SJSA1 (cell line): ENCODE measurements at places on chromosomes 5 and 9.

DNA sequence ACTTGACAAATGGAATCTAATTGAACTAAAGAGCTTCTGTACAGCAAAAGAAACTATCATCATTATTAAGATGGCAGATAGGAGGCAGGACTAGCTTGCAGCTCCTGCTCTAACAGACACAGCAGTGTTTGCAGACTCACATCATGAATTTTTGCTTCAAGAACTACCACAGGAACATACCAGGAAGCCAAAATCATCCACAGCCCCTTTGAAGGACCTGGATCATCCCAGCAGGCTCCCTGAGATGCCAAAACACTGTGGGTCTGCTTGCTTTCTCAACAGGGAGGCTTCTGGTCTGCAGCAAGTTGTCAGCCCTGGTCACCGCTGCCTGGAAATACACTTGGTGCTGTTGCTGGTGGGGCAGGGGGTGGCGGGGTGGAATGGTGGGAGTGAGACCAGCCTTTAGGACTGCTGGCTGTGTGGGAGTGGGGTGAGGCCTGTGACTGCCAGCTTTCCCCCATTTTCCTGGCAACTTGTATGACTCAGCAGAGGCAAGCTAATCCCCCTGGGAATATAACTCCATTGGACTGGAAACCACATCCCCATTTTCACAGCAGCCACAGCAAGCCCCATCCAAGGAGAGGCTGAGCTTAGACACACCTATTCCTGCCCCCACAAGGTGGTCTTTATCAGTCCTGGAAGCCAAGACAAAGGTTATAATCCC lies 533.8 kb upstream of the CYLC2 start:
- no peak for DNase-seq

GRCh38 chr5:58394339-58394738 lies 65.5 kb downstream of the PLK2 start:
- no peak for DNase-seq

GRCh38 chr5:7754490-7754889 lies 96.4 kb downstream of the CFAP90 start:
- DNase-seq, result no peak

DNA sequence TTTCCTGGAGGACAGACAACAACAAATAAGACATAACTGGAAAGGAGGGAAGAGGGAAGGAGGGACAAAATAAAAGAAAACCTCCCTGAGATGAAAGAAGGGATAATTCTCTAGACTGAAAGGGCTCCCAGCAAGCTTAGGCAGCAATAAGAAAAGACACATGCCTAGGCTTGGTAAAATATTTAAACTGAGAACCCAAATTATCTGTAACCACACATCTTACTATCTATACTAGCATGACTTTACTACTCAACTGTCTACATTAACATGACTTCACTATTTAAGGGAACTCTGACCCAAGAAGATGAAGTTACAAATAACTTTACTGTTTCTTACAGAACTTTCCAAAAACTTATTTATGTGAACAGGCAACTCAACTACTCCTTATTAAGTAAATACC lies 95.9 kb downstream of the EPB41L4A start:
- no peak for DNase-seq

- DNase-seq, result no peak
Observed at GRCh38 chr5:3325201-3325971, 270.2 kb upstream of the IRX1 start.

- no peak for DNase-seq
Observed at GRCh38 chr5:111472096-111472495, 40.2 kb downstream of the STARD4 start.

GRCh38 chr9:89116064-89116804 lies 62.4 kb downstream of the SHC3 start:
- DNase-seq, result no peak

DNA sequence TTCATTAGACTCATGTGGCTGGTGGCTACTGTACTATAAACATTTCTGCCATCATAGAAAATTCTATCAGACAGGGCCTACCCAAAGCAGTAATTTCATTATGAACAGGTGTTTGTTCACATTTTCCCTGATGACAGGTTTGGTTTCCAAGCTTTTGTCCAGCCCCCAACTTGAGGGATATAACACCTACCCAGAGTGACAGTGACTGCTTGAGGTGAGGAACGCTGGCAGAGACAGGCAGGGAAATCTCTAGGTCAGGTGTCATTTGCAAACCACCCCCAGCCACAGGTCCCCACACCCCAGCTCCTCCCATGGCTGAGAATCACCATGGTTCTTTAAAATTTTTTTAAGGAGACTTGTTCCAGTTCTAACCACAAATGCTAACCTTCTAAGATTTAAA lies 25.5 kb downstream of the GOLM1 start:
- DNase-seq, result no peak

- no peak for DNase-seq
Observed at GRCh38 chr5:127409246-127409917, 108.1 kb upstream of the PRRC1 start.

GRCh38 chr5:76733049-76733417 lies 17.1 kb downstream of the F2R start:
- DNase-seq, result no peak

DNA sequence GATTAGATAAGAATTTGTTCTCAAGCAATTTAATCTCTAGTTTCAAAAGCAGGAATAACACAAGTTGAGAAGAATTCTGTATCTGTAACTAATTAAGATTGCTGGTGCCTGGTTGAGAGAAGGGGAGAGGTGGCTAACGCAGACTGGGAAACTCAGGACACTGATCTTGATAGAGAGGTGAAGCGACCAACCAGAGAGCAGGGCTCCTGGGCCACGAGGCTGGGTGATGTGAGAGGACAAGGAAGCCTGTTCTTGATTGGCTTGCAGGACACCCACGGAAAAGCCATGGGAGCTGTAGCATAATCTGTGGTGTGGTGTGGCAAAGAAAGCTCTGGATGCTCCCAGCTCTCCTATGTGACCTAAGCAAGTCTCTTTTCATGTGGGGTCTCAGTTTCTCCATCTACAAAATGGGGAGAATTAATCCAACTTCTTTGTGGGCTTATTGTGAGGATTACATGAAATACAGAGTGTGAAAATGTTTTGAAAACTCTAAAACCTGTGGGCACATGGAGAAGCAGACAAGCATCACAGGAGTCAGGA lies 594.1 kb upstream of the BRINP1 start:
- DNase-seq, result peak; percentile 75

DNA sequence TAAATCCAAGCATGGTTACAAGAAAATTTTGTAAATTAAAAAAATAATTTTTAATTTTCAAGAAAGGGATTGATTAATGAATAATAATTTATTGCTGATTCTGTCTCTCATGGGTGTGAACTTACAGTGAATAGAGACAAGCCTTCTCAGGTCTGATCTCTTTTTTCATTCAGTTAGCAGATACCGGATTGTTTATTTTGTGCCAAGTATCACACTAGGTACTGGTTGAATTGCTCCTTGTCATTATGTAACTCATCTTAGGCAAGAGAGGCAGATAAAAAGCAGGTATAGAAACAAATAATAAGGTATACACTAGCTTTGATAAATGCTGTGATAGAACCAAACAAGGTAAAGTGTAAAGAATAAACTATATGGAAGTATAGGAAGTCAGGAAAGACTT lies 283.3 kb downstream of the PJA2 start:
- no peak for DNase-seq

- no peak for DNase-seq
Observed at GRCh38 chr5:1107167-1108022, 4.5 kb downstream of the SLC12A7 start.
